Activated T-cell treated with anti-CD3 and anti-CD28 coated beads, Interleukin-2, amount 50 U/mL, for 48 hours (primary cell): ENCODE measurements at places on chromosomes 5 and 9.

DNA sequence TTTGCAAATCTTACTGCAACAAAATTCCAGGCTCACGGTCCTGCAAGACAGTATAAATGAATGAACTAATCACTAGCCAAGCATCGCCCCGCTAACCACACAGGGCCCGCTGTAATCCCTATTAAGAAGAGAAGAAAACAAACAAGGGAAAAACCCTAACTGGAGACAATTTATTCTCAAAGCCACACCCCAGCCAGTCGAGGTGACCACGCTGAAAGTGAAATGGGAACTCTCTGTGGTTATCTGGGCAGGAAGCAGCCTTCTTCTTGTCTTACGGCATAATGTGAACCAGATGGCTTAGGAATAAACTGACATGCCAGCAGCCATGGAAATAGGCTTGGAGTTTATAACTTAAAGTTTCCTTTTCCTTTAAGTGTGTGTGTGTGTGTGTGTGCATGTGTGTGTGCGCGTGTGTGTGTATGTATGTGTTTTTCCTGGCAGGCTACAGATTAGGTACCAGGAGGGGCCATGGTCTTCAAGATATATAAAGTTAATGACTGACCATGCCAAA is 120.2 kb downstream of the SEMA6A start:
- no peak for DNase-seq

DNA sequence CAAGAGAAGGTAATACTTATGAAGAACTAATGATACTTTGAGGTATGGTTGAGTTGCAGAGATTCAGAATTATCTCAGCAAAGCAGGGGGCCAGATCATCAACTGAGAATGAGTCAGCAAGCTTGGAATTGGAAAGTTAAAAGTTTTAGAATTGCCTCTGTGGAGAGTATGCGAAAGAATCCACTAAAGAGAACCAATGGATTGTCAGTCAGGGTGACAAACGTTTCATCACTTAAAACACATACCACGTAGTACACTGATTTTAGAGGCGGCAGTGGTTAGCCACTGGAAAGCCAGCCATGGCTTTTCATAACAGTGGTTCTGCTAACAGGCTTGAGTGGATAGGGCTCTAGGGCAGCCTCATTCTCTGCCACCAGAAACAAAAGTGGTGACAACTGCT is 30.7 kb downstream of the AOPEP start:
- DNase-seq = no peak

DNA sequence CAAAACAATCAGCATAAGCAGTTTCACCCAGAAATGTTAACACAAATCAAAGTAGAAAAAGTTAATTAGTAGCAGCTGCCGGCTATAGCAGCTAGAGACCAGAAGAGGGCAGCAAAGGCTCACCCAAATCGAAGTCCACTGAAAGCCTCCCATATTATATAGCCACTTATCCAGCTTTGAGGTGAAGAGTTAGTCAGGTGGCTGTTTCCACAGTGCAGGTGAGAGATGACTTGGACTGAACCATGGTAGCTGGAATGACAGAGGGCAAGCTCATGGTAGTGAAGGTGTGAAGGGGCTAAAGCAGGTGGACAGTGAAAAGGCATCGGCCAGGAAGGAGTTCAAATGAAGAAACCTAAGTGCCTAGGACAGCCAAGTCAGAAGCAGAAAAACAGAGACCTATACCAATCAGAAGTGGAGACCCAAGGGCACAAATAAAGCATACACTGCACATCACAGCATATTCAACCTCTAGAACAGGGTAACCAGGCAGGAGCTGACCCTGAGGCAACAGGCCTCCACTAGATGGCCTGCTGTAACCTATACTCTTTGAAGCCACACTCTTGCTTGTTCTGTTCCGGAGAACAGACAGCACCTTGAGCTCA is 7.2 kb upstream of the RNF38 start:
- DNase-seq = peak; percentile 57

- DNase-seq = no peak
Measured at GRCh38 chr9:73179589-73179988, 27.9 kb downstream of the ANXA1 start.

- no peak for DNase-seq
Measured at GRCh38 chr9:126298063-126298801, 28.4 kb upstream of the MVB12B start.

DNA sequence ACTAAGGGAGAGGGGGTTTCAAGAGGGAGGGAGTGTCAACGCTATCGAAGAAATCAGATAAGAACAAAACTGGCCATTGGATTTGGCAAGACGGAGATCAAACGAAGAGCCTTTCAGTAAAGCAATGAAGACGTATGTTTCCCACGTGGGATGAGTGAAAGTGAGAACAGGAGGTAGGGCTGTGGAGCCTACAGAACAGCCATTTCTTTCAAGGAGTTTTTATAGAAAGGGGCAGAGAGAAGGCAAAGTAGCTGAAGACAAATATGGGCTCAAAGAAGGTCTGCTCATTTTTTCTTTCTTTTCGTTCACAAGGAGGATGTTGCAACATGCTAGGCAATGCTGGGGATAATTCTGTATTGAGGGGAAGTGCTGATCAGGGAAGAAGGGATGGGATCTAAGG is 98.3 kb downstream of the SUSD1 start:
- no peak for DNase-seq

DNA sequence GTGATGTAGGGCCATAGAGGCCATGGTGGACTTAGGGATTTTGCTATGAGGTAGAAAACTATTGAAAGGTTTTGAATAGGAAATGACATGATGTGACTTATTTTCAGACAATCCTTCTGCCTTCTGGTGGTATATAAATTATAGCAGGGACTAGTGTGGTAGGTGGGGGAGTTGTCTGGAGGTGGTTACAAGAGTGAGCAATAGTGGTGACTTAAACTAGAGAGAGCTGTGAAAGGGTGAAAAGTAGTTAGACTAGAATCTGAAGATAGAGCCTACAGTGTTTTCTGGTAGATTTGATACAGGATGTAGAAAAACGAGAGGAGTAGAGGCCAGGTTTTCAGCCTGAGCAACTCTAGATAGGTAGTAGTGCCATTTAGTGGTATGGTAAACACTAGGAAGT is 32.3 kb downstream of the NAA35 start:
- DNase-seq = no peak

GRCh38 chr9:22030101-22030598 is 21.0 kb upstream of the CDKN2B start:
- DNase-seq = no peak

DNA sequence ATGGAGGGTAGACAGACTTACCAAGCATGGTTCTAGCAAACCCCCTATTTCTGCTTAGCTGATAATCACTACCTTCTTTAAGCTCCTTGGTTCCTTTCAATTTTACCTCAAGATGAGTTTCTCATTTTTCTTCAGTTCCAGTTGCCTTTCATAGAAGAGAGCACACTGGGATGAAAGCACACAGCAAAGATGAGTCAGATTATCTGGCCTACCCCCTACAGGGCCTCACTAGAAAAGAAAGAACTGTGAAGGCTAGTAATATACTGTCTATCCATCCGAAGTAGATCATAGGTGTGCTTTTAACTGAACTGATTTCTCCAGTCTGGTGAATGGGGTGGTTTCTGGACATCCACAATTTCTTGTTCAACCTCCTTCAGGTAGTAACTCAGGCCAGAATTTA is 122.5 kb downstream of the TRPM3 start:
- no peak for DNase-seq
